ENCODE measurements at places on chromosomes 3 and 15. TPM values are rescaled to one million over a fixed set of nuclear protein-coding genes. Genes with fewer than 3 reads are reported as not detected.

GRCh38 chr3:191235331-191236314 lies 36.6 kb downstream of the OSTN start:
- no peak overlapping the region for H3K27ac ChIP-seq
- H3K4me1 ChIP-seq = no peaks in the 10 kb centered on the region
- no peaks in the 10 kb centered on the region for H3K36me3 ChIP-seq
- no peaks in the 10 kb centered on the region for H3K27me3 ChIP-seq
- no peak overlapping the region for H3K4me3 ChIP-seq

MAP4 gene
- total RNA-seq = 681 TPM

GRCh38 chr3:187952849-187953248 lies 201.1 kb upstream of the LPP start:
- no peak overlapping the region for H3K27ac ChIP-seq
- H3K4me1 ChIP-seq = peaks cover 58% of the 10 kb centered on the region
- no peaks in the 10 kb centered on the region for H3K27me3 ChIP-seq
- no peak overlapping the region for H3K4me3 ChIP-seq

DNA sequence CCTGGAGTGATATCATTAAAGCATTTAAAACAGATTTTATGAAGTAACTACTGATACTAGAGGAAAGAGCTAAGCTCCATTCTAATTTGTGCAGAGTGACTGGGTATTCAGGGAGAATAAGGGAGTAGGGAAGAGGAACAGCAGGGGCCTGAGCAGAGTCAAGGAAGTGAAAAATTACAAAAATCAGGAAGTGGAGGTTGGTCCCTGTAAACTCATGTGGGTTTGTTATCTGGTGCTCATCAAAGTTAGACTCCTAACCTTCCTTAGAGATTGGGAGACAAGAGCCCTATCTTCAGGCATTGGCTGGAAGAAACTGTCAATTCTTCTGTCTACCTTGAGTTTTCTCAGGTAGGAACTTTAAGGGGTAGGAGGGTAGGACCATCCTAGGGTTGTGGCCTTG lies 82.5 kb downstream of the NEK11 start:
- no peak overlapping the region for H3K4me3 ChIP-seq
- DNase-seq = no peak
- H3K27me3 ChIP-seq = no peaks in the 10 kb centered on the region
- H3K27ac ChIP-seq = no peak overlapping the region
- no peaks in the 10 kb centered on the region for H3K4me1 ChIP-seq

- H3K27me3 ChIP-seq = no peaks in the 10 kb centered on the region
- peaks cover 89% of the 10 kb centered on the region for H3K4me1 ChIP-seq
- no peak for DNase-seq
- H3K4me3 ChIP-seq = no peak overlapping the region
- peak overlapping the region; percentile 89 for H3K27ac ChIP-seq
- H3K36me3 ChIP-seq = peaks cover 24% of the 10 kb centered on the region
Observed at GRCh38 chr3:113659101-113659541, 37.3 kb downstream of the USF3 start.

Measured in gastrocnemius medialis (tissue), 4 donors.